ENCODE measurements at places on chromosomes 4 and X.

DNA sequence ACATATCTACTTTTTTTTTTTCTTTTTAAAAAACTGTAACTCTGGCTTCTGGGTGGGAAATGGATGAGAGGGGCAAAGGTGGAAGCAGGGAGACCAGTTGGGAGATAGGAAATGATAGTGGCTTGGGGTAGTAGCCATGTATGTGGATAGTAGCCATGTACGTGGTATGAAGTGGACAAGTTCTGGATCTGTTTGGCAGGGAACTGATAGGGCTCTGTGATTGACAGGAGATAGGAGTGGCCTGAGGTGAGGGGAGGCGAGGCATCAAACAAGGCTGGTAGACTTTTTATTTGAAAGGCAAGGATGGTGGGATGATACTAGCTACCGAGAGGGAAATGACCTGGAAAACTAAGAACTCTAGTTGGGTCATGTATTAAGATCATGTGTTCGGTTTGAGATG is 117.8 kb downstream of the AFF1 start:
- no peak for DNase-seq

- no peak for DNase-seq
Measured at GRCh38 chr4:142913461-142914030, 67.4 kb upstream of the INPP4B start.

GRCh38 chrX:17410651-17411050 is 35.7 kb downstream of the NHS start:
- no peak for DNase-seq

DNA sequence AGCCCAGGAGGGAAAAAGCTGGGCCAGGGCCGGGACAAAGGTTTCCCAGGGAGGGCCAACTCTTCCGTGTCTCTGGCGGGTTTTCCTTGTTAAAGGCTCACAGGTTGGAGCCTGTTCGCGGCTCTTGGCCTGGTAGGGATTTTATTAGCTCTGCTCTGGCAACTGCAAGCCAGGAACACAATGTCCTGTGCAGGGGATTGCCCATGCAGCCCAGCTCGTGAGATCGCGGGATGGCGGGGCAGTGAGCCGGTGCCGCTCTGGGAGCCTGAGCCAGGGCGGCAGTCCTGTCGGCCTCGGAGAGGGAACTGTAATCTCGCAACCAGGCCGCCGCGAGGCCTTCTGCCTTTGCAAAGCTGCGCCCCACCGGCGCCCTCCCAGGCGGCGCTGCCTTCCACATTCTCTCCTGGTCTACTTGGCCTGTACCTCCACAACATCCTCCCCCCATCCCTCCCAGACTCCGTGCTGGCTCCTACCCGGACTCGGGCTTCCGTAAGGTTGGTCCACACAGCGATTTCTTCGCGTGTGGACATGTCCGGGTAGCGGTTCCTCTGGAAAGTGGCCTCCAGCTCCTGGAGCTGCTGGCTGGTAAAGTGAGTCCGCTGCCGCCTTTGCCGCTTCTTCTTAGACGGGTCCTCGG is 2.1 kb downstream of the PITX2 start:
- no peak for DNase-seq

- no peak for DNase-seq
Measured at GRCh38 chr4:97300561-97300960, 842.7 kb downstream of the STPG2 start.

GRCh38 chrX:153320555-153321184 is 897 bp downstream of the PNMA6F start:
- DNase-seq = no peak

DNA sequence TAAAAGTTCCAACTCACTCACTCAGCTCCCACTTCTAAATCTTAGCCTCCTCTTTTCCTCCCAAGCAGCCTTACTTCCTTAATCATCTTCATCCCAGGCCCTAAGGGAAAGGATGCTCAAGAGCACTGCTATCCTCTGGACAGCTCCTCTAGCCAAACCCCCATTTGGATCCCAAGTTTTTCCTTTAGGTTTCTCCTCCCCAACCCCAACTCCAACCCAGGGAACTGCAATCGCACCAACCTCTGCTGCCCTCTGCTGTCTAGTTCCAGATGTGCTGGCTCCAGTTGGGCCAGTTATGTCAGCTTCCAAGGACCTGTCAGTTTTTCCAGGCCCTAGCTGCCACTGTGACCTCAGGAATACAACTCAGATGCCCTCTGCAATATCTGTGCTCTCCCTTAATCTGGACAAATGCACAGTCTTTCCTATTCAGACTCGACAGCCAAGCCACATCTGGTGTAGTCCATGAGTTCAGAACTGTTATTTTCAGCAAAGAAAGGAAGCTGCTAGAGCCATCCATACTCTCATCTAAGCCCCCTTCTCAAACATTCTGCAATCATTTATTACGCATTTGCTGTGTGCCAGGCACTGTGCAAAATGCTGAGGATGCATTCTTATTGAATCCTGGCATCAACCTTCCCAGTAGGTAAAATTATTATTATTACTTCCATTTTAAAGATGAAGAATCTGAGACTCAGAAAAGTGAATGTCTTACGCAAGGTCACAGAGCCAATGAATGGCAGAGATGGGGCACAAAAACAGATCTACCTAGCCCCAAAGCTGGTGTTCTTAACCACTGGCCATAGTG is 12.3 kb upstream of the XPNPEP2 start:
- DNase-seq = no peak

GRCh38 chrX:27968352-27968751 is 12.9 kb downstream of the DCAF8L1 start:
- no peak for DNase-seq

GRCh38 chr4:2648159-2648814 is 107.8 kb downstream of the TNIP2 start:
- no peak for DNase-seq

GRCh38 chr4:186036976-186037581 is 31.9 kb upstream of the TLR3 start:
- DNase-seq = no peak

DNA sequence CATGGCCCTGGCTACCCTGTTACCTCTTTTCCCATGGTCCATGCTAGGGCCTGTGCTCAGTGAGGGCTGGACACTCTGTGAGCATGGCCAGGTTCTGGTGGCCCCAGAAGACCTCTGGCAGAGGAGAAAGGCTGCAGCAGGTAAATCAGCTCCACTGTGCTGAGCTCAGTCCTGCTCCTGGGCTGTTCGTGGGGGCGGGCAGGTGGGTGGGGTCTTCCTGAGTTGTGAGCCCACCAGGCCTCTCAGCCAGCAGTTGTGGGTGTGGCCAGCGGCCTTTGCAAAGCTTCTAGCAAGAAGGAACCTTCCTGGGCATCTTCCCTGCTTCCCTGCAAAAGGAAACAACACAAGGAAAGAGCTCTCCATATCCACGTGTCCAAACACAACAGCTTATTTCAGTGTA is 85.3 kb upstream of the STX18 start:
- DNase-seq = no peak

- no peak for DNase-seq
Measured at GRCh38 chrX:144840616-144841015, 406.7 kb upstream of the SPANXN1 start.

DNA sequence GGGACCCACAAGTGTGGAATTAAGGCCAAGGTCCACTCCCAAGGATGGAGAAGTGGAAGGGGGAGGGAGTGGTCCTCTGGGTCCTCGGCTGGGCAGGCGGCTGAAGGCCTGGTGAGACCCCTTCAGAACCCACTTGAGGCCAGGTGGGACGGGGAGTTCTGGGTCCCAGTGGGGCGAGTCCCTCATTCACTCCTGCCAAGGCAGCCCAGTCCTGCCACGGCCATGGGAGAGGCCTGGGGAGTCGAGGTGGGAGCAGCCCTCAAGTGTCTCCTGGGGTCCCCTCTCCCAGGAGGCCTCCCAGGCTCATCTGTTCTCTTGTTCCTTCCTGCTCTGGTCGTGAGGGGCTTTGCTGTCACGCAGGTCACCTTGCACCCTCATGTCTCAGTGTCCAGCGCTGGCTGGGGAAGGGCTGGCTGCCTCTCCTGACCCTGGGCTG is 6.1 kb upstream of the SH3BP2 start:
- DNase-seq = no peak

DNA sequence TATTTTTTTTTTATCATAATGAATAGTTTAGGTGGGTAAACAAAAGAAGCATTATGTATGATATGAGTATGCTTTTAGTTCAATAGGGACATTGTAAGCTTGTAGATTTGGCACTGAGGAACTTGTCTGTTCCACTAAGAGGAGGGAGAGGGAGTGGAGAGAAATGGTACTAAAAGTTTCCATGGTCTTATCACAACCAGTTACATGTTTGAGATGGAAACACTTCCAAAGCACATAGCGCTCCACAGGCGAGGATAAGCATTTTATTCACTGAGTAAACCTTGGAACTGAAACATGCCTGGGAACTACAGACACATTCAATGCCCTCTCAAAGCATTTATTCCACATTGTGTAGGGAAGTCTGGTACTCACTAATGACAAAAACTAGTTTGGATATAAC is 15.5 kb downstream of the MYOZ2 start:
- DNase-seq = no peak

DNA sequence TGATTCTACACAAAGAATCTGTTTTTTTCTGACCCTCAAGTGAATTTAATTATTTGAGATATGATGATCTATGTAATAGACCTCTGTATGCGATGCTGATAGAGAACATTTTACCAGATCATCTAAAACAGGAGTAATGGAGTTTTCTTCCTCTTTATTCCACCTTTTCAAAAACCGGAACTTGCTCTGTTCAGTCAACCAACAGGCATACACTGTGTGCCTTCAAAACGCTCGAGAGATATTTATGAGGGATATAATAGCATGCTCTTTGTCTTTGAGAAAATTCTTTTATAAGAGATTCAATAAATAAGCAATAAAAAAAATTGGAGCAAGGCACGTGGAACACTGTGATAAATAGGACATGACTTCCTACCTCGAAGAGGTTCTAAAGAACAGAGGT is 2.0 kb downstream of the NYX start:
- DNase-seq = no peak

DNA sequence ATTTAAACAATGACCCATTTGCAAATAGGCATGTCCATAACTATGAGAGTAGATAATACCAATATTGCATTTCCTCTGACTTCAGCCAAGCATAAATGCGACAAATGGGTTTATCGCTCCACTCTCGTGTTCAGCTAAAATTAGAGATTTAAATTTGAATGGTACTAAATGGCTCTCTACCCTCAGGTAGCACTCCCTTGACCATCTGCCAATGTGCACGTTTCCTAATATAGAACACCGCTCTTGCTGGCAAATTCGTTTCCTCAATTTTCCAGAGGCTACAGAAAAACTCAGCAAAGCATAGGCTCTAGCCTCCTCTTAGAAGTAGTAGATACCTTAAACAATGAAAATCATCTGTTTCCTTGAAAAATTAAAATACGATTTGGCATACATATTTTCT is 251.6 kb downstream of the ADGRA3 start:
- DNase-seq = no peak

DNA sequence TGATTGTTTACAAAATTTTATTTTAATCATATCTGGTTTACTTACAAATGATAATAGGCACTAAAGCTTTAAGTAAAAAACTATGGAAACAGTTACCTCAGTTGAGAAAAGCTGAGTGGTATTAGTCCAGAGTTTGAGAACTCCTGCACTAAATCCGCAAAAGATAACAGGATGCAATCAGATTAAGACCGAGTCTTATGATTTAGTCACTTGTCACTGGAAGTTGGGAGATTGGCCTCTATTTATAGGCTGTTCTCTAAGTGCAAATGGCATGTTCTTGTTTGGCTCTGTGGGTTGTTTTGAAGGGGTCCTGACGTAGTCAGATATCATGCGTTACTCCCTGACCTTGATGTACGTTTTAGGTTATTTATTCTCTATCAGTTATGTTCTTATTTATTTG is 6.3 kb downstream of the GPAT3 start:
- DNase-seq = no peak

GRCh38 chrX:153669174-153669890 is 4.3 kb downstream of the PNCK start:
- no peak for DNase-seq

GRCh38 chr4:8101213-8102075 is 57.2 kb downstream of the ABLIM2 start:
- DNase-seq = no peak

DNA sequence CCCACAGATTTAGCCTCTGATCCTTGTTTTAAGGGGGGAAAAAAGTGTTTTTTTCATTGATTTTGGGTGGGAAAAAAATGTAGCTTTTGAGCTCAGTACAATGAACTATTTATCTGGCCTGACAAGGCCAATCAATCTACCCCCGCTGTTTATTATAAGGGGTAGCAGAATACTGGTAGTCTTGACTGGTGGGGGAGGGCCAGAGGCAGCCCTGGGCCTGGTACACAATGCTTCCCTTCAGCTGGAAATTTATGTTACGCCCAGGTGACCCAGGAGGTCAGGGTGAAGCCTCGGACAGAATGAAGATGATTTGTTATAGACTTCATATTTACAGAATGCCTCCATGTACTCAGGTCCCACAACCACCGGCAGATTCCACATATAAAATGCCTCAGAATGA is 143.2 kb downstream of the SH3KBP1 start:
- no peak for DNase-seq

- no peak for DNase-seq
Measured at GRCh38 chrX:39318506-39319343, 517.5 kb downstream of the MID1IP1 start.

- DNase-seq = no peak
Measured at GRCh38 chr4:107115185-107115847, 79.2 kb upstream of the DKK2 start.

DNA sequence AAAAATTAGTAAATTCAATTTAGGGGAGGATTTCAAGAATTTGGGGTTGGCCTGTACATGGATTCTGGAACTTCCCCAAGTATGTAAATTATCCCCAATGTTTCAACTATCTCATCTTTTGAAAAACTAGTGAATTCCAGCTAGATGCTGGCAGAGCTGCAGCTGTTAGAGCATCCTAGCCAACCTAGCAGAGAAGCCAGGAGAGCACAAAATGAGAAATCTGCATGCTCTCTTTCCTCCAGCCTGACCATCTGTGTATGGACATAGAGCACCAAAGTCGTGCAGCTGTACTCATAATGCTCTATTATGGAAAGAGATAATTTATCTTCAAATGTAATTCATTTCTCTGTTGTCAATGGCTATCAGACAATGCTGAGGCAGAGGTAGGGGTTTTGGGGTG is 1217.7 kb downstream of the PCDH19 start:
- DNase-seq = no peak

GRCh38 chrX:25726539-25726938 is 411.6 kb upstream of the MAGEB18 start:
- DNase-seq = no peak

- no peak for DNase-seq
Measured at GRCh38 chrX:26007462-26007861, 130.7 kb upstream of the MAGEB18 start.

- no peak for DNase-seq
Measured at GRCh38 chr4:165443276-165443675, 64.5 kb downstream of the CPE start.

DNA sequence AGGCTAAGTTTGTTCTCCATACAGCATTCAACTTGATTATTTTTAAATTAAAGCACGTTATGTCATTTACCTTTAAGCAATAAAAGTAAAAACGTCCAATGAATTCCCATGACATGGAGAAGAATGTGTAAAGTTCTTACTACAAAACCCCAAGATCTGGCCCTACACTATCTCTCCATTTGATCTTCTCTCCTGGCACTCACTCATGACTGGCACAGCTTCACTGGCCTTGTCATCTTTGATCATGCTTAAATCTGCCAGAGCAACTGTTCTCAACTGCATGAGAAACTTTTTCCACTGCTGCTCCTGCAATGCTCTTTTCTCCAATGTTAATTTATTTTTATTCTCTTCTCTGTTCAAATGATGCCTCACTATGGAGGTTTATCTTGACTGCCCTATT is 1109.0 kb upstream of the IGFBP7 start:
- no peak for DNase-seq
